ENCODE measurements at places on chromosomes 4 and X. TPM values are rescaled to one million over a fixed set of nuclear protein-coding genes. Genes with fewer than 3 reads are reported as not detected.

The FGFBP2 gene
- total RNA-seq = not detected

The CYSLTR1 gene
- total RNA-seq = under 0.01 TPM

The TMEM271 gene
- total RNA-seq = not detected

The HS3ST1 gene
- total RNA-seq = not detected

The ATP7A gene
- total RNA-seq = 12.1 TPM

The METTL14 gene
- total RNA-seq = 23.5 TPM

The MSX1 gene
- total RNA-seq = 4.3 TPM

The RENBP gene
- total RNA-seq = 12.6 TPM

The ZNF630 gene
- total RNA-seq = 0.32 TPM

The RAB9B gene
- total RNA-seq = 0.64 TPM

The GCNA gene
- total RNA-seq = 2.6 TPM

The NBDY gene
- total RNA-seq = 10.3 TPM

The ESX1 gene
- total RNA-seq = not detected

The FMR1NB gene
- not detected for total RNA-seq

The ARHGAP24 gene
- total RNA-seq = 56.6 TPM

The CT45A5 gene
- not detected for total RNA-seq

The BTK gene
- not detected for total RNA-seq

The BBS12 gene
- 4.7 TPM for total RNA-seq

The NXF2B gene
- not detected for total RNA-seq

The CFAP47 gene
- total RNA-seq = not detected

The UGT2B17 gene
- not detected for total RNA-seq

The PGM2 gene
- 25.9 TPM for total RNA-seq

The BCORL1 gene
- 1.3 TPM for total RNA-seq

The MAGED4B gene
- 18.6 TPM for total RNA-seq

The ZCCHC18 gene
- 0.64 TPM for total RNA-seq

The OPRPN gene
- total RNA-seq = not detected

The TRIM61 gene
- 1.7 TPM for total RNA-seq

The MAGEA9B gene
- under 0.01 TPM for total RNA-seq

The EPHA5 gene
- total RNA-seq = 0.32 TPM

The DCLK2 gene
- total RNA-seq = 13.0 TPM

The KLHL5 gene
- total RNA-seq = 123 TPM

The SRPX gene
- total RNA-seq = 35.4 TPM

The PHKA1 gene
- 8.6 TPM for total RNA-seq

The MAGEB2 gene
- total RNA-seq = not detected

The CYTL1 gene
- total RNA-seq = 1.3 TPM

The FGD1 gene
- total RNA-seq = 11.0 TPM

The ALAS2 gene
- not detected for total RNA-seq

The NIPAL1 gene
- total RNA-seq = 1.6 TPM

The FAM47C gene
- not detected for total RNA-seq

The DMRTC1 gene
- not detected for total RNA-seq

The AWAT1 gene
- not detected for total RNA-seq

The DCAF8L1 gene
- not detected for total RNA-seq

The PSAPL1 gene
- not detected for total RNA-seq

The ASB12 gene
- not detected for total RNA-seq

The ZAR1 gene
- not detected for total RNA-seq

The PHEX gene
- 0.43 TPM for total RNA-seq

The SPATA4 gene
- total RNA-seq = 0.97 TPM

The ADD1 gene
- 212 TPM for total RNA-seq

Data from fibroblast of villous mesenchyme (primary cell).